ENCODE measurements at places on chromosomes 16 and 17.

- no peak for DNase-seq
Observed at GRCh38 chr17:69692171-69692570, 277.7 kb downstream of the MAP2K6 start.

DNA sequence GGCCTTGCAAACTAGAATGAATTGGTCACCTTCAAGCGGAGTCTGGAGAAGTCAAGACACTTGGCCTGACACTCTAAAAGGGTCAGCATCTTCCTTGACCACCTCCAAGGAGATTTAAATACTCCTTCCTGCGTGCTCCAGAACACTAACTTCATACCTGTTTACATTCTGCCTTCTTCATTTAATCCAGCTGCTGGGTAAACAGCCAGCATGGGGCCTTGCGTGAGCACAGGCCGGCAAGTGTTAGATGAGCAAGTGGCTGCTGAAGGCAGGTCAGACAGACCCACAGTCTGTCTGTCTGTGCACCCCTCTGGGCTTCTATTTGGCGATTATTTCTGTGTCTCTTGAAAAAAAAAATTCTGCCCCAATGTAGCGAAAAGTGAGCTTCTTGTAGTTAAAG, 153.8 kb downstream of the MSI2 start:
- no peak for DNase-seq

GRCh38 chr16:90078579-90078895, 1.4 kb upstream of the PRDM7 start:
- no peak for DNase-seq

- no peak for DNase-seq
Observed at GRCh38 chr17:45146166-45146565, 2.1 kb upstream of the HEXIM1 start.

DNA sequence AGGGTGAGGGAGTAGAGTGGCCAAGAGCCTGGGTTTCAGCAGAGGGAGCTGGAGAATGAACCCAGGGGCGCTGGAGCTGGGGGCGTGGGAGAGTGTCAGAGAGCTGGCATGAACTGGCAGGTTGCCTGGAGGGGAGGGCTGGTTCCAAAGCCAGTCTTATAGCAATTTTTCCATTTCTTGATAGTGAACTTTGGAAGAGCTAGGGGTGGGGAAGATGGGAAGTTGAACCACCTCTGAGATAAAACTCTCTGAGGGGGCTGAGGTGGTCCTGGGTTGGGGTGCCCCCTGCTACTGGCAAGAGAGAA, 36.9 kb downstream of the ADGRG5 start:
- no peak for DNase-seq

GRCh38 chr16:71507061-71507460, 17.9 kb upstream of the ZNF19 start:
- no peak for DNase-seq

- no peak for DNase-seq
Observed at GRCh38 chr16:51968749-51969148, 578.2 kb downstream of the TOX3 start.

DNA sequence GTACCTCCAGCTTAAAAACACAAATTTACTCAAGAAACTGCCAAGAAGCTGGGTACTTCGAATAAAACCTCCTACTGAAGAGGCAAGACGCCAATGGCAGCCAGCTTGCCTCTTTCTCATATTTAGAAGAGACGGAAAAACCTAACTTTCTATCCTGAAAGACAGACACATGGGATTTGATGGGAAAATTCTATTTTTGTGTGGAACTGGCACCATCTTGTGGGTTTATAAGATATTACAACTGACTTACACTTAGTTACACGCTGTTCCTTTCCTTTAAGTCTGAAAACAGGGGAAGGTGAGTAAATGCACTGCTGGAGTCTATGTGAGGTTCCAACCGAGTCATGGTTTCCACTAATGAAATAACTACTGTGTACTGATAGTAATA, 10.3 kb downstream of the ZNF18 start:
- peak; percentile 67 for DNase-seq

DNA sequence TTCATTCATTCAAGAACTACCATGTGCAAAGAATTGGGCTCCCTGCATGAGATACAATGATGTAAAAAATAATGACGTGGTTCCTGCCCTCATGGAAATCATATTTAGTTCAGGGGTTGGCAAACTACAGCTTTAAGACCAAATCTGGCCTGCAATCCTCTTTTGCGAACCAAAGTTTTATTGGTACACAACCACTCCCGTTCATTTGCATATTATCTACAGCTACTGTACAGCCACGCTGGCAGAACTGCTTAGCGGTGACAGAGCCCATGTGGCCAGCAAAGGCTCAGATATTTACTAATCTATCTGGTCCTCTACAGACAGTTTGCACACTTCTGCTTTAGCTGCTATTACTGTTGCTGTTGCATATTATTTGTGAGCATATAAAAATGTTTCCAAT, 167.7 kb downstream of the XYLT1 start:
- no peak for DNase-seq

- peak; percentile 66 for DNase-seq
Observed at GRCh38 chr17:82257473-82257872, 16.0 kb downstream of the CSNK1D start.

GRCh38 chr16:5551909-5552308, 454.3 kb upstream of the EEF2KMT start:
- DNase-seq = no peak

DNA sequence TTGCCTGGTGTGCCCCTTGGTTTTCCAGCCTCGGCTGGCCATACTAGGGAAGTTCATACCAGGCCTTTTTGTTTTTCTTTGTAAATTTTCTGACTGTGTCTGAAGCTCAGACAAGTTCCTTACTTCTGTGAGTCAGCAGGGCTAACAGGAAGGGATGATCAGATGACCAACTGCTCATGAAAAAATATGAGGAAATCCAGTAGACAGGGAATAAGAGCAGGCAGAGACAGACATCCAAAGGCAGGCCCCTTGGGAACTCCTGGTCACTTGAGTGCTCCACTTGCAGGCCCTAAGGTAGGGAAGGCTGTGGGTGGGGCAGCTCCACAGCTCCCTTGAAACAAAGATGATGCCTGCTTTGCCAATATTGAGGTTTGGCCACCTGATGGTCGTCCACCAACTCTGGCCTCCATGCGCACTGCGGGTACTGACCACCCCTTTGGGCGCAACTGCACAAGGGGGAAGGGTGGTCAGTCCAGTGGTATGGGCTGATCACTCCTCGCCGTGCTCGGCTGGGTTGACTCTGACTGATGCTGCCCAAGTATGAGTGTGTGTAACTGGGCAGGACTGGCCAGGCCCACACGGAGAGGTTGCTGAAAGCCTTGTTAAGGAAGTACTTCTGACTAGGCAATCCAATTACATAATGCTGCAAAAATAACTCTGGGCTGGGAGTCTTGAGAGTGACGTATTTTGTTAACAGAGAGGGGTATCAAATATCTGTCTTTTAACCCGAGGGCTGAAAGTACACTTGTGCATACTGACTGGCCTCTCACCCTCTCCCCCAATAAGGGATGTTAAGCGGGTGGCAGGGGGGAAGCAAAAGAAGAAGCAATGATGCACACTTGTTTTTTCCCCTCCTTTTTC, 20.8 kb upstream of the ZFHX3 start:
- peak; percentile 93 for DNase-seq

DNA sequence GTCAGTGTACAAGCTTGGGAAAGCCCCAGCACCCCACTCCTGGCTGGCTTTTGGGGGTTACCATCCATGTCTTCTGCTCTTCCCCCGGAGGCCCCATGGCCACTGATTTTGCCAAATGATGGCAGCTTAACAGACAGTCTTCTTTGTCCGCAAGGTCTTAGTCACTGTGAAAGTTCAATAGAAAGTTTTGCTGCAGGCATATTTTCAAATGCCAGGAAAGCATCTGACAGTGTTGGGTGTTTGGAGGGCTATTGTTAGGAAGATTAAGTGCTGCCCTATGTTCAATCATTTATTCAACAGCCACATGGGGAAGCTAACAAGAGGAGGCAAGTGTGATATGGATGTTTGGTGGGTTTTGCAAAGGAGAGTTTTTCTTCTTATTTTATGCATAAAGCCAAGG, 122.4 kb downstream of the TOX3 start:
- no peak for DNase-seq

- peak; percentile 19 for DNase-seq
Observed at GRCh38 chr17:36722121-36722902, 120.9 kb downstream of the MRM1 start.

DNA sequence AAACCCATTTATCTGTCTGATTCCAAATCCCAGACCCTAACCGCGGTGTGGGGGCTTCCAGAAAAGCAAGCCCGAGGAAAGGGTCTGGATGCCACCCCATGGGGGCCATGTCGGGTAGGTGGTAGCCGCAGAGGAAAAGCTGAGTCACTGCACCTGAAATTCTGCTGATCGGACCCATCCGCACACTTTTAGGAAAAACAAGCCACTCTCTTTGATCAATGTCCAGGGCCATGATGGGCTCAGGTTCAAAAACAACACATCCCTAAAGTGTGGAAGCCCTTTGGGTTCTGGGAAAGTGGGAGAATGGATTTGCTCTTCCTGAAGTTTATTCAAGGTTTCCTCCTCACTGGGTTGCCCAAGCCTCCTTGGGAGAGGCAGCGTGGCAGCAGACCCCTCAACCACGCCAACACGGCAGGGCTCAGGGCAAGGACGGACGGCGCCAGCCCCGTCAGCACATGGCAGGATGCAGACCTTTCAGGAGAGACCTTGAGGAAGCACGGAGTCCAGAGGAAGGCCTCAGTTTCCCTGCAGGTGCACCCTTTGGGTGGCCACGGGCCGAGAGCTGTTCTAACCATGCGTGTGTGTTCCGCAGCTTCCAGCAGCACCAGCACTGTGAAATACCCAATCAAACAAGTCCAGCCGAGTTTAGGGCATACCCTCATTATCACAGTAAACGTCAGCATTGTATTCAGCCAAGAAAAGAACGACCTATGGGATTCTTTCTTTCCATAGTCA, 367.0 kb downstream of the FOXL1 start:
- DNase-seq = no peak

GRCh38 chr17:3762922-3763776, 37.8 kb downstream of the ITGAE start:
- DNase-seq = no peak
